ENCODE measurements at places on chromosomes 2 and 18.

DNA sequence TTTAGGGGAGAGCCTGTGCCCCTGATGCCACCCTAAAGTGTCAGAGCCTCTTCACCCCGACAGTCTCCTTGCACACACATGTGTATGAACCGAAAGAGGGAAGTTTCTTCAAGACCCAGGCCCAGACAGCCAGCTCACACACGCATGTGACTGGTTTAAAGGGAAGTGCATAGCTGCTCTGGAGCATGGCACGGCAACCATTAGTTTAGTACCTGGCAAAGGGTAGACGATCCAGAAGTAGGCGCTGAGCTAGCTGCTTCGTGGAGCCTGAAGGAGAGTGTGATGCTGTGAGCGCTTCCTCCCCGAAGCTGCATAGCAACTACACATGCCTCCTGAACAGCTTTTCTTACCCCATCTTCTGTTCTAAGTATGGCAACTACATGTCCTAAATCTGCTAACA lies 91.7 kb downstream of the ZCCHC2 start:
- no peak for DNase-seq

DNA sequence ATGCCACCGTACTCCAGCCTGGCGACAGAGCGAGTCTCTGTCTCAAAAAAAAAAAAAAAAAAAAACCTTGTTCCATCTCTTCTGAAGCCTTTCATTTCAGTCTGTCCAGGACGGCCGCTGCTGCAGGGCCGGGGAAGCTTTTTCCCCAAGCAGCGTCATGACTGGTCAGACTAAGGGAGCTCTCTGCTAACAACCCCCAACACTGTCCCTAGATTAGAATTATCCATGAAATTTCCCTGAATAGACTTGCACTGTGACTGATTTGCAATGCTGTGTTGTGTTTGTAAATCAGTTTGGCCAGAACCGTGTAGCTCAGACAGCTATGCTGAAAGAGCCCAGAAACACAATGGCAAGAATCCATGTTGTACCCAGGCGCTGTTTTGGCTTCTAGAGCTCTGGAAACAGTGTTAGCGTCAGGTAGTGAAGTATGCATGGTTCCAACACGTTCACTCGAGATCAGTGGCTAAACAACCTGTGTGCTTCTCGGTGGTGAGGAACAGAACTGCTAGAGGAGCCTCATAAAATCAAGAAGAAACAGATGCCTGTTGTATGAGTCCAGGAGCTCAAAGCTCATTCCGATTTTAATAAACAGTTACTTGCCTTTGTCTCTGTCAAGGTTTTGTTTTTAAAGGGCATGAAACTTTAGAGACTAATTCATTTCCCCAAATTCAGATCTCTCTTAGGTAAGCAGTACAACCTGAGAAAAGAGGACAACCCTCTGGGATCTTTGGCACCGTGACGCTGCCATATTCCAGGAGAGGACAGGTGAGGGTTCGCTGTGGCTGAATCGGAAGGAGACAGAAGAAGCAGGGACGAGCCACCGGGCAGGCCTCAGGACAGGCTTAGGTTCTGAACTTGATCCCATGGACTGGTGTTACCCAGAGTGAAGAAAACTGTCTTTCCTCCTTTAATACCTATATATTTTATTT lies 43.5 kb downstream of the GORASP2 start:
- no peak for DNase-seq

GRCh38 chr2:32009516-32010256 lies 1.1 kb downstream of the MEMO1 start:
- DNase-seq, result no peak

DNA sequence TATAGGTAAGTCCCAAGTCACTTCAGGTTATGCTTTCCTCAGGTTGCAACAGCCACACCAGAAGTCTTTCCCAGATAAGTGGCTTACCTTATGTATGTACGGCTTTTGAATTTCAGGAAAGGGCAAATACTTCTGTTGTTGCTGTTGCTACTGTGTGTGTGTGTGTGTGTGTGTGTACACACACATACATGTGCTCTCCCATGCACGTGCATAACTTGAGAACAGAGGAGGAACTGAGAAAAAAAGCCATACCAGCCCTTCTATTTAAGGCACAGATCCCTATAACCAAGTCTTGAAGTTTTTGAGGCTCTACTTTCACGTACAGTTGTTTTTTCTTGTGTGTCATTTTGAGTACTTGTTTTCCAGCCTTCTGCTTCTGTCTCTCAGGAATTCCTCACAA lies 62.4 kb downstream of the WDPCP start:
- no peak for DNase-seq

Data from pons (tissue), 1 donor.